Karpas-422 (cell line): ENCODE measurements at places on chromosomes 2 and 18.

- no peaks in the 10 kb centered on the region for H3K36me3 ChIP-seq
- no peak for DNase-seq
- no peak overlapping the region for H3K4me3 ChIP-seq
- H3K4me1 ChIP-seq = no peaks in the 10 kb centered on the region
- H3K27me3 ChIP-seq = no peaks in the 10 kb centered on the region
Measured at GRCh38 chr18:56458770-56459712, 179.4 kb downstream of the TXNL1 start.

DNA sequence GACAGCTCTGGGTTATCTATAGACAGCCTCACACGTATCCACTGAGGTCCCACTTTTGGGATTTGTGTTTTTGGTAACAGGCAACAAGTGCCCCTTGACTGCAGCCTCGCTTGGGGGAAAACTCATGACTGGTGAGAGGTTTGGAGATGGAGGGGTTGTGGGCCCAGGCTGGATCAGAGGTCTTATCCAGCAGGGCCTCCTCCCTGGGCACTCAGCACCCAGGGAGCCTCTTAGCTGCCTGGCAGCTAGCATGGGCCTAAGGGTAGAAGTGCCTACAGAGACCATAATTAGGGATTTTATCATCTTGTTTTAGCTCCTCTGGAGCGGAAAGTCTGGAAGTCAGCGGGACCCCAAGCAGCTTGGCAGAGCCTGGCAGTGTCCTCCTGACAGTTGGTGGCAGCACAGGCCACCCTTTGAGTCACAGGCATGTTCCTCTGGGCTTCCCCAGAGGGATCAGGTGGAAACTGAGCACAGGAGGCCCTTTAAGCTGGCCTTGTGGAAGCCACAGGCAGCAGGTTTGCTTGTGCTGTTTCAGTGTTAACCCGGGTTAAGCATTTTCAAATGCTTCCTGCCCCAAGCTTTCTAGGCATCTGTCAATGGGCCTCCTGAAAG is 143.1 kb downstream of the KCTD1 start:
- H3K4me3 ChIP-seq = no peak overlapping the region
- H3K36me3 ChIP-seq = no peaks in the 10 kb centered on the region
- no peak overlapping the region for H3K27ac ChIP-seq
- peaks cover 39% of the 10 kb centered on the region for H3K4me1 ChIP-seq
- H3K27me3 ChIP-seq = no peaks in the 10 kb centered on the region

DNA sequence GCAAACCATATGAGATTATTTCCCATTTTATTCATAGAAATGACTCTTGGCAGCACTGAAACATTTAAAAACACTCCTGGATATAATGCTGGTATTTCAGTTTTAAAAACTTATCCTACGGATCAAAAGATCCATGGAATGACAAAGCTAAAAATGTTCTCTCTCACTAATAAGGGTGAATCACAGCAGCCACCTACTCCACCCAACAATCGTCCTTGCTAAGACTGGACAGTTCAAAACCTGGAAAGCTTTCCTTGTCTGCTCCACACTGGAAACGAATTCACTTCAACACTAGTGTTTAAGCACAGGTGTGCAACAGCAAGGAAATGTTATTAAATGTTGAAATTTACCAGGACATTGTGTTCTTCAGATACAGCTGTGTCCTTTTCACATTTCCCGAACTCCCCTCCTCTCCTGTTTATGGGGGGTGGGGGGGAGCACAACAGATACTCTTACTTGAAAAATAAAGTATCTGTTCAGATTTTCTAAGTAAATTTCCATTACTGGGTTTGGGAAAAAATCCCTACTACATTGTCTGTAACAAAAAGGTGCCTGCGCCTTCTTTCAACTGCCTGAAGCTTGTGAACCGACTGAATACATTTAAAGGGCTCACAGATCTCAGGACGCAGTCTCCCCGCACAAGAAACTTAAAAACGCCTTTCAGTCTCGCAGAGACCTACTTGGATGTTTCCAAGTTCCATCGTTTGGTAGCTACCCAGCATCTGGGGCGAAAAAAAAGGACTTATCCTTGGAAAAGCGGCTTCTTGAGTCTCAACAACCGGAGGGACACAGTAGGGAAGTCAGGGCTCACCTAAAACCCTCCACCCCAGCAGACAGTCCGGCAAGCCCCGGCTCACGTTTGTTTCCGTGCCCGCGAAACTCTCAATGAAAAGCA is 1.3 kb downstream of the YWHAQ start:
- peak overlapping the region; percentile 79 for H3K4me3 ChIP-seq
- H3K27me3 ChIP-seq = no peaks in the 10 kb centered on the region
- peak overlapping the region; percentile 50; the same call in 1 of the 2 replicates for H3K27ac ChIP-seq
- peak; percentile 61 for DNase-seq
- peaks cover 40% of the 10 kb centered on the region for H3K36me3 ChIP-seq

DNA sequence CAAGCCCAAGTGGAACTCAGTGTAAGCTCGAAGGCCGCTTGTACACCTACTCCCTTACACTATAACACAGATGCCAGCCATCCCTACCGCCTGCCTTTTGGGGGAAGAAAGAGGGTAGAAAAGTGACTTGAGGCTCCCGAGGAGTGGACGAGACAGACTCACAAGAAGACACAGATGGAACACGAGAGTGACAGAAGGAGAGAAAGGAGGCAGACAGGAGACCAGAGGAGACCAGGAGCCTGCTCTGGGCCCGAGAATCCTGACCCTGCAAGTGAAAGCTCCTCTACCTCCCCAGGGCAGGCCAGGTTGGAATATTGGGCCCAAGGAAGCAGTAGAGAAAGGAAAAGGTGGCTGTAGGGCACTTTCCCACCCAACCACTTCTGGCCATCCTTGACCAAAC is 23.4 kb upstream of the TNS1 start:
- no peak overlapping the region for H3K27ac ChIP-seq
- DNase-seq = no peak
- H3K4me1 ChIP-seq = no peaks in the 10 kb centered on the region
- no peaks in the 10 kb centered on the region for H3K27me3 ChIP-seq
- H3K4me3 ChIP-seq = no peak overlapping the region

GRCh38 chr18:8006979-8007378 is 439.9 kb downstream of the PTPRM start:
- no peaks in the 10 kb centered on the region for H3K27me3 ChIP-seq
- no peaks in the 10 kb centered on the region for H3K4me1 ChIP-seq
- no peak for DNase-seq
- H3K4me3 ChIP-seq = no peak overlapping the region
- no peaks in the 10 kb centered on the region for H3K36me3 ChIP-seq

- no peak overlapping the region for H3K27ac ChIP-seq
- no peak for DNase-seq
- H3K4me1 ChIP-seq = no peaks in the 10 kb centered on the region
- H3K27me3 ChIP-seq = no peaks in the 10 kb centered on the region
- H3K36me3 ChIP-seq = no peaks in the 10 kb centered on the region
Measured at GRCh38 chr18:6207116-6207515, 207.6 kb downstream of the L3MBTL4 start.

GRCh38 chr2:9311488-9311887 is 104.9 kb downstream of the ASAP2 start:
- H3K27me3 ChIP-seq = no peaks in the 10 kb centered on the region
- no peak for DNase-seq
- H3K27ac ChIP-seq = no peak overlapping the region
- no peak overlapping the region for H3K4me3 ChIP-seq

DNA sequence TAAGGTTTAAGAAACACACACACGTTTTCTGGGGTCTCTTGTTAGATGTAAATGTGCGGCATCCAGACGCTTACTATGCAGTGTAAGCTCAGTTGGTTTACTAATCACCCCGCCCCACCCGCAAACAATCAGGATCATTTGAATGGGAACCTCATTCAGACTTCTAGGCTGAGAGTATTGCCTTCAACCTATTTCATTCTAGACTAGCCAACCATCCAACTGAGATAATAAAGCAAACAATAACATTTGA is 1.3 kb upstream of the FIGN start:
- H3K4me3 ChIP-seq = no peak overlapping the region
- H3K27ac ChIP-seq = no peak overlapping the region
- no peaks in the 10 kb centered on the region for H3K4me1 ChIP-seq
- no peak for DNase-seq
- H3K36me3 ChIP-seq = no peaks in the 10 kb centered on the region
- H3K27me3 ChIP-seq = no peaks in the 10 kb centered on the region

DNA sequence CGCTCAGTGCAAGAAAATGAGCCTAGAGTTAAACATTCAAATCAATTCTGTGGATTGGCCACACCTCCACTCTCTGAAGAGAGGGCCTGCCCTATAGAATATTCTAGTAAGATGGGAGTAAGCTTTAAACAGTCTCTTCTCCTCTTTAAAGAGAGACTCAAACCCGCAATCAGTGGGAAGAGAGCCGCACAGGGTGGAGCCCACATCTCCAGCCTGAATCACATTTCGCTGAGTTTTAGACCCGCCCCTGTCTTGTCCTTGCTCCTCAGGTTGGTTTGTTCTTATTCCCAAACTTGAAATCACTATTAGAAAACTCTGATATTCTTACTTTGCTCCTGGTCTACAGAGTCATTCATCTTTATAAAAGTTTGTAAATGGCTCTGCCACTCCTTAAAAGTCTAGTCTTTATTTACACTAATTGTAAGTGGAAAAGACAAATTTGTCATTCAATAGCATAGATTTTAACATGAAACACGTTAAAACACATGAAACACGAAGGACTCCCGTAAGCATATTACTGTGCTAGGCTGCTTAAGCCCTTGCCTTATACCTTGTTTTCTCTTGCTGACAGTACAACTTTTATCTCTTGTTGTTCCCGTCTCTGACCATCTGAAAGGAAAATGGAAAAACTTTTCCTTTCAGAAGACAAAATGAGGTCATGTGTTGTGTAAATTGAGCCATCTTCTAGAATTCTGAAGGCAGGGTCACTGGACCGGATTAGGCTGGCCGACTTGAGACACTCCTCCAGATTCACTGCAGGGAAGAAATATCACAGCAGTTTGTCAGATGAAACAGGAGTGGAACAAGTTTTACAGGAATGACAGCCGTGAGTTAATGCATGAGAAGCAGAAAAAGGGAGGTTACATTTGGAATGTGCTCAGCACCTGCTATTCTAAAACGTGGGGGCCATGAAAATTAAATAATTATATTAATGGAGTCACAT is 5.6 kb downstream of the DSC1 start:
- peaks cover 4% of the 10 kb centered on the region for H3K4me1 ChIP-seq
- H3K4me3 ChIP-seq = no peak overlapping the region
- no peaks in the 10 kb centered on the region for H3K27me3 ChIP-seq
- H3K36me3 ChIP-seq = no peaks in the 10 kb centered on the region; the same call in 1 of the 2 replicates
- H3K27ac ChIP-seq = no peak overlapping the region

- H3K27me3 ChIP-seq = no peaks in the 10 kb centered on the region
- H3K36me3 ChIP-seq = no peaks in the 10 kb centered on the region
- no peak for DNase-seq
- no peak overlapping the region for H3K27ac ChIP-seq
- no peak overlapping the region for H3K4me3 ChIP-seq
Measured at GRCh38 chr2:83991992-83992391, 467.1 kb downstream of the SUCLG1 start.

- no peak overlapping the region for H3K27ac ChIP-seq
- H3K4me3 ChIP-seq = no peak overlapping the region
- no peak for DNase-seq
- H3K36me3 ChIP-seq = peaks cover 72% of the 10 kb centered on the region
- no peaks in the 10 kb centered on the region for H3K4me1 ChIP-seq
Measured at GRCh38 chr18:79904357-79905147, 46.9 kb downstream of the SLC66A2 start.

- no peak overlapping the region for H3K27ac ChIP-seq
- H3K4me1 ChIP-seq = no peaks in the 10 kb centered on the region
- no peak for DNase-seq
- H3K27me3 ChIP-seq = no peaks in the 10 kb centered on the region
- H3K4me3 ChIP-seq = no peak overlapping the region
- peaks cover 54% of the 10 kb centered on the region for H3K36me3 ChIP-seq
Measured at GRCh38 chr2:71148506-71149063, 18.2 kb downstream of the MPHOSPH10 start.

DNA sequence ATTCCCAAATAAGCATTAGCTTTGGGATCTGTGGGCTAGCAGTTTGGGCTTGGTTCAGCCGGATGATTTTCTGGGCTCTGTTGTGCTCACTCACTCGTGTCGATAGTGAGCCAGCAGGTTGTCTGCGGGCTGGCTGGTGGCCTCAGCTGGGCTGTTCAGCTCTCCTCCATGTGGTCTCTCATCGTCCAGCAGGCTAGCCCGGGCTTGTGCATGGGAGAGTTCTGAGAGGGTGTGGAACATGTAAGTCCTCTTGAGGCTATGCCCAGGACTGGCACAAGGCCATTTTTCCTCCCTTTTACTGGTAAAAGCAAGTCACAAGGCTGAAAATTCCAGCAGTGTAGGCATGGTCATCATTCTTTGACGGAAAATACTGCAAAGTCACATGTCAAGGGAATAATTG is 38.5 kb downstream of the NTSR2 start:
- no peak for DNase-seq
- no peaks in the 10 kb centered on the region for H3K4me1 ChIP-seq
- no peak overlapping the region for H3K27ac ChIP-seq
- no peaks in the 10 kb centered on the region for H3K27me3 ChIP-seq
- H3K36me3 ChIP-seq = peaks cover 4% of the 10 kb centered on the region; the same call in 1 of the 2 replicates

DNA sequence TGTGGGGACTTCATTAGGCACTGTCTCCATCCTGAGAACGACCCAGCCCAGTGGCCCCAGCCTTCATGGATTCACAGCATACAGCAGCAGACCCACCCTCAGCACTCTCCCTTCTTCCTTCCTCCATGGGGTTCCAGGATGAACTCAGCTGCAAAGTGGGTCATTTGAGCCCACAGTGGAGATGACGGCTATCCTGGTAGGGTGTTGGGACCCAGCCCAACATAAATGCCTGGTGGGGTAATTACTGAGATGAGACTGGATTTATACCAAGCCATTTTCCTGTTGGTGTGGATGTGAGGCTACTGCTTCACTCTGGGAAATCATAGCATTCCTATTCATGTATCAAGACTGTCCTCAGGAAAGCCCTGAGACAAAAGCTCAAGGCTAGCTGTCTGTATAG is 536.7 kb upstream of the TNP1 start:
- no peak overlapping the region for H3K4me3 ChIP-seq
- H3K4me1 ChIP-seq = peaks cover 19% of the 10 kb centered on the region
- H3K27ac ChIP-seq = no peak overlapping the region
- no peaks in the 10 kb centered on the region for H3K36me3 ChIP-seq
- no peak for DNase-seq

GRCh38 chr18:34998661-34999060 is 42.6 kb upstream of the MAPRE2 start:
- H3K4me3 ChIP-seq = no peak overlapping the region
- H3K27ac ChIP-seq = no peak overlapping the region
- no peaks in the 10 kb centered on the region for H3K27me3 ChIP-seq
- no peak for DNase-seq
- no peaks in the 10 kb centered on the region for H3K36me3 ChIP-seq

DNA sequence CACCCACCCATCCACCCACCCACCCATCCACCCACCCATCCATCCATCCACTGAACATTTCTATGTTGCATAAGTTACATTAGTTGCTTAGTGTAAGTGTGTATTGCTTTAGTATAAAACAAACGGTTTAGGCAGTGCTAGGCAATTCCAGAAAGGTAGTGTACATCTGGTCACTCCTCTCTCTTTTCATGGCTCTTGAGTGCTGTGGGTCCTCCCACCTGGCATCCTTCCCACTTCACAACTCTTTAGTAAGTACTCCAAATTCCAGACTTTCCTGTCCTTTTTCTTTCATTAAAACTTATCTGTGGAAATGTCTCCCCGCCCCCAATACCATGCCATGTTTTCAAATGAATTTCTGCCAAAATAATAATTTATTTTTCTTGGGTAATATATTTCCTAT is 122.5 kb downstream of the PLEKHM3 start:
- no peak overlapping the region for H3K27ac ChIP-seq
- no peaks in the 10 kb centered on the region for H3K4me1 ChIP-seq
- DNase-seq = no peak
- no peaks in the 10 kb centered on the region for H3K27me3 ChIP-seq
